Activated T-helper 1 cell treated with anti-CD3 and anti-CD28 coated beads, Interleukin-2, amount 50 U/mL, for 16 hours (primary cell): ENCODE measurements at places on chromosomes 7 and 10.

- no peak for DNase-seq
These were observed 335.6 kb upstream of the GLI3 start for GRCh38 chr7:42572561-42572960.

GRCh38 chr7:12130609-12131008, 80.5 kb upstream of the TMEM106B start:
- no peak for DNase-seq

GRCh38 chr7:103134836-103135554, 13.9 kb downstream of the NAPEPLD start:
- no peak for DNase-seq

GRCh38 chr10:28400176-28400575, 97.3 kb upstream of the MPP7 start:
- no peak for DNase-seq

DNA sequence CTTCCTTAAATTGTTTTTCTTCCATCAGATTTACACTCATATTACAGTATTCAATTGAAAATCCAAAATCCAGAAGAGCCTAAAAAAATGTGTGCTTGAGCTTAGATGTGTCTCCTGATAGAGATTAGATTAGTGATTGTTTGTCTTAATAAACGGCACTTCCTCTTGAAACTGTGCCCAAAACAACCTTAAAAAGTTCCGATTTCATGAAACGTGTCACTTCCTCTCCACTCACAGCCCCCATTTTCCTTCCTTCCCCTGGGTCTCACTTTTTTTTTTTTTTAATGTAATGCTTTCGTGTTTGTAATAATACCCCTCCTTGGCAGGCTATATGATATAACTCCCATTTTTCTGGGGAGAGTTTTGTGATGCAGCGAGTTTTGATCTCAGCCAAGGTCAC, 114.8 kb upstream of the ADO start:
- no peak for DNase-seq

DNA sequence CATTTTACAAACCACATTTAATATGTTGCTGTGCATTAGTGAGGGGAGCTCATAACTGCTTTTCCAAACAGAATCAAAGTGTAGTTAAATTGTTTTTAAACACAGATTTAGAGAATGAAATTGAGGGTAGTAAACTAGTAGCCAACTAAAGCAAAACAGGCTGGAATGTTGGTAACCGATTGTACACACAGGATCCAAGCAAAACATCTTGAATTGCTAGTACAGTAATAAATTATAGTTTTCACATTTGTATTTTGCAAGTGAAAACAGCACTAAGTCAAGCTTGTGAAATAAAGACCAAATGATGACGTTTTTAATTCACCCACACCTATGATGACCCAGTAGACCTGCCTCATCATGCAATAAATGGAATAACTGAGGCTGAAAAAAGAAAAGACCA, 198.3 kb downstream of the HDAC9 start:
- no peak for DNase-seq

DNA sequence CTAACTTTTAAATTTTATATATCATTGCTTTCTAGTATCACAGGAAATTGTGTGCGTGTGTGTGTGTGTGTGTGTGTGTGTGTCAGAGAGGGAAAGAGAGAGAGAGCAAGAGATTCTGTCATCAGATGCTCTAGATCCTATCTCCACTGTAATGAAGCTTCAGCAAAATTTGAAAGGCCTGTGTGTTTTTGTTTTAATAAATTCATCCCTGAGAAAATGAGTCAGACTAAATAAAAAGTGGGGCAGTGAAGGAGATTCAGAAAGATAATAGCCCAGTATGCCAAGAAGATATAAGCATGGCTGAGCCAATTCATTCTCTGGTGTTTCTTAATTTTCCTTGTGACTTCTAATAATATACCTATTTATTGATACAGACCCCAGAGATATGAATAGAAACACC, 184.2 kb upstream of the TMEM196 start:
- DNase-seq, result no peak

- DNase-seq, result no peak
These were observed 38.9 kb upstream of the XPNPEP1 start for GRCh38 chr10:109962247-109962646.

GRCh38 chr10:61662794-61663259, at the start of gene CABCOCO1:
CABCOCO1 (plus strand) TSS chr10:61662929; CDS start chr10:61662973, 44 bp downstream.
- no peak for DNase-seq

DNA sequence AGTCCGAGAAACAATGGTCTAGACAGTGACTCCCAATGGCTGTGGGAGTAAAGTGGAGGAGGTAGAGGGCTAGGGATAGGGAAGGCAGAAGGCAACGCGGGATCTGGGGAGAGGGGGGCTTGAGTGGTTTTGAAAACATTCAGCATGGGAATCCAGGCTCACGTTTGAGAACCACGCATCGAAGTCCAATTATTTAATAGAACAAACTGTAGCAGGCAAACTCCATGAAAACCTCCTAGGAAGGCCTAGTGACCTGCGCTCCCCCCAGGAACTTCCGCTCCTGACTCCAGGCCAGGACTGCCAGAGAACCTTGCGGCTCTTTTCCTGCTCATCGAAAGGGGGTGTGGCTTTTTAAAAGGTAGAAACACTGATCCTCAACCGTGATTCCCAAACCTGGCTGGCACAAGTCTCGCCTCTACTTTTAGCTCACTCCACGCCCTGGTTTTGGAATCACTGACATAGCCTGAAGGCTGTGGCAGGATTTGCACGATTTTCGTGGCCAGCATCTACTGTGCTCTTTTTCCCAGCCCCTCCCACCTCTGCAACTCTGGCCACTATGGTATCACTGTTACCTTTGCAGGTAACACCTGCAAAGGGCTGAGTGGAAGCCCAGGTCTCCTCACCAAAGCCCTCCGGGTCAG, 43.4 kb downstream of the MYOF start:
- DNase-seq, result no peak

GRCh38 chr10:132593389-132593788, 55.8 kb downstream of the INPP5A start:
- DNase-seq, result no peak

DNA sequence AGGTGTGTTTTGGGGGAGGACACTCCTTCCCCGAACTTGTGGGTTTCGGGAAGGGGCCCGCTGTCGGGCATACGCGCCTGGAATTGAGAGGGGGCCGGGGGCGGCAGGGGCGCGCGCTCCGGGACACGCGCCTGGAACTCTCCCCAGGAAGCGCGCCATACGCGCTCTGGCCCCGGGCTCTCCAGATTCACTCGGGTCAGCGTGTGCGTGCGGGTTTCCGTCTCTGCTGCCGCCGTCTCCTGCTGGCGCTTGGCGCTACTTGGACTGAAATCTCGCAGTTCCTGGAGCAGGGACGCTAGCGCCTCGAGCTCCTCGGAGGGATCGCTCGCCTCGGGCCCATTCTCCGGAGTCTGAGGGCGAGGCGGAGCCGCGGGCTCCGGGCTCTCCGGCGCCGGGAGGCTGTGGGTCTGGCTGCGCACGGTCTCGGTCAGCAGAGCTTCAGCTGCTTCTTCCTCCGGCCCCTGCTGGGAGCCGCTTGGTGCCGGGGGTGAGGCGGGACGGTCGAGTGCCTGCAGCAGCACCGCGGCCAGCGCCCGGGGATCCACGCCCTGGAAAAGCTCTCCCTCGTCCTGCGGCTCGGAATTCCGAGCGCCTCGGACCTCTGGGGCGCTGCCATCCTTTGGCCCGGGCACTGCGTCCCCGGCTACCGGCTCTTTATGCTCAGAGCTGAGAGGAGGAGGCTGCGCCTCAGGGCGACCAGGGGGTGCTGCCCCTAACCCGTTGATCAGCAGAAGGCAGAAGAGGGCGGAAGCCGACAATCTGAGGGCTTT, 1.1 kb downstream of the VGF start:
- DNase-seq, result no peak

- no peak for DNase-seq
These were observed 11.7 kb upstream of the KIAA1217 start for GRCh38 chr10:24197263-24197662.

DNA sequence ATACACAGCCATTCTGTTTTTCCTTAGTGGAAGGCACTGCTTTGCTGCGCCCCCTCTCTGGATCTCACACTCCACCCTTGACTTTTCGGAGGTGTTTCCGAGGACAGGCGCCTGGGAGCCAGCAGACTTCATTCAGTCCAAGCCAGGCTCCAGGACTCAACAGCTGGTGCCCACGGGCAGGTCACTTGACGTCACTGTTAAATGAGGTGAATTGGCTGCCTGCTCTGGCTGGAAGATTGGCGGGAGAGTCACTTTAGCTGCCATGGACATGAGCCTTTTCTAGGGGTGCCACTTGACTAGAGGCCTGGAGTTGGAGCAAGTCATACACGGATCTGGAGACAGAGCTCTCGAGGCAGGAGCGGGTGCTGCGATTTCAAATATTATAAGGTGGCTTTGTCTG, 3.2 kb downstream of the HTRA1 start:
- no peak for DNase-seq

- DNase-seq, result no peak
These were observed 95.9 kb upstream of the UNC5B start for GRCh38 chr10:71116426-71116825.

DNA sequence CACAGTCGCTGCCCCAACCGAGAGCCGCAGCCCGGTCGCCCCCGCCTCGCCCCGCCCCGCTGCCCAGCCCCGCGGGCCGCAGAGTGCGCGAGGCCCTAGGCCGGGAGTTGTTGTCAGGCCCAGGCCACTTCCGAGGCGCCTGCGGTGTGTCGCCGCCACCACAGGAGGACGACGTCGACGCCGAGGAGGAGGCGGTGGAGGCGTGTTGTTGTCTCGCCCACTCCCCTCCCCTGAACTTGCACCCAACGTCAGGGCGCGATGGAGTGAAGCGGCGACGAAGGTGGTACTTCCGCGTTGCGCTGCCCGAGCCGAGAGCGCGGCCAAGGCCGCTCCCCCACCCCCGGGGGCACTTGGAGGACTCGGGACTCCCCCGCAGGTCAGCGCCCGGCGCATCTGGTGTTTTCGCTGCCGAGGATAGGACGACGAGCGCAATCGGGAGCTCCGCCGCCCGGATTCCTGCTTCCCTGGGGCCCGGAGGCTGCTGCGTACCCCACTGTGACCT, at the start of gene CDK13:
Gene CDK13 (plus strand): TSS at position 286 of the 502 bp plus-strand sequence. CDS start 386 bp downstream, outside the sequence.
- DNase-seq, result peak; percentile 81

GRCh38 chr10:69957886-69958555, 94.6 kb upstream of the MACROH2A2 start:
- no peak for DNase-seq

DNA sequence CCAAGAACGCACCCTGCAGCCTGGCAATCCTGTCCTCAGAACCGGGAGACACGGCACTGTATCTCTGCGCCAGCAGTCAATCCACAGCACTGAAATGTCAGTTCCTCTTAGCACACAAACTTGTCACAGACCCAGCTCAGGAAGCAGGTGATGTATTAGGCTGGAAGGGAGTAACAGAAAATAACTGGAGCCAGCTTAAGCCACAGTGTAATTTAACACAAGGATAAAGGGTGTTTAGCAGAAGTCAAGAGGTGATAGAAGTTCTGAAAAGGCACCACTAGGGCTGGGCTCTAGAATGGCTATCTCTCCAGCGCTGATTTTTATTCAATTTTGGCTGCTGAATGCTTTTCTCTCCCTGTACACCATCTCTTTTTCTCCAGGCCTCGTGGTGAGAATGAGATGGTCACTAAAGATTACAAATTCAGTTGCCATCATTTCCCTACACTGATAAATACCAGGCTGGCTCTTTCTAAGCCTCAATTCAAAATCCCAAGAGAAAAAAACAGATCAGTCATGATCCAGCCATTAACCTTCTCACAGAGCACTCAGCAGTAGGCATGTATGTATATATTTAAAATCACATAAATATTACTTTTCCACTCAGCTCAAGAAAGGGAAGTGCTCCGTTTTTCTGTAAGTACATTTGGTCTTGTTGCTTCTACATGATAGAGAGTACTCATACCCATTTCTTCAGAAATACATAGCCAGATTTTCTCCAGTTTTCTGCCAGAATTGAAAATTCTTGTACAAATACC, 102.7 kb upstream of the PRSS1 start:
- no peak for DNase-seq

DNA sequence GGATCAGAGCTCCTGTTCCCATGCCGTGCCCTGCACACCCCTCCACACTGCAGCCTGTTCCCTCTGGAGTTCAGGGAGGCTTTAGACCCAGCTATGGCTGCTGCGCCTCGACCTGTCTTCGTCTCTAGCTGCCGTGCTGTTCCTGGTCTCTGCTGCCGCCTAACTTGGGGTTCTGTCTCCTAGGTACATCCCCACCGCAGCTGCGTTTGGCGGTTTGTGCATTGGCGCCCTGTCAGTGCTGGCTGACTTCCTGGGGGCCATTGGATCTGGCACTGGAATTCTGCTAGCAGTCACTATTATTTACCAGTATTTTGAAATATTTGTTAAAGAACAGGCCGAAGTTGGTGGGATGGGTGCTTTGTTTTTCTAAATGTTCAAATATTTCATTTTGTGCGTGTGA, 31.6 kb downstream of the NUDT5 start:
- no peak for DNase-seq

DNA sequence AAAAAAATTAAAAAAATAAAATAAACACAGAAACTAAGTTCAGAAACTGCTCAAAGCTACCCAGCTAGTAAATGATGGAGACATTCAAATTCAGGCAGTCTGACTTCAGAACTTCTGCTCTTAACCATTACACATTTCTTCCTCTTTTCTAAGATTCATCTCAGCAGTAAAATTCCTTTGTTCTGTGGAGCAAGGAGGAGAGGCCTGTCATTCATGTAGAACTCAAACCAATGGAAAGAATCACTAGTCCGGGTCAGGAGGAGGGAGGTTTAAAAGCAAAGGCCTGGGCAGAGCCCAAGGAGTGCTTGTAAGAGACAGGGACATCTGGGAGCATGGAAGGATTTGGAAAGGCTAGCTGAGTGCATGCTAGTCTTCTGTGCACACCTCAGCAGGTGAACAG, 37.9 kb upstream of the DNAJB12 start:
- DNase-seq, result no peak

- DNase-seq, result no peak
These were observed 1.5 kb downstream of the GNB2 start for GRCh38 chr7:100675105-100675451.

DNA sequence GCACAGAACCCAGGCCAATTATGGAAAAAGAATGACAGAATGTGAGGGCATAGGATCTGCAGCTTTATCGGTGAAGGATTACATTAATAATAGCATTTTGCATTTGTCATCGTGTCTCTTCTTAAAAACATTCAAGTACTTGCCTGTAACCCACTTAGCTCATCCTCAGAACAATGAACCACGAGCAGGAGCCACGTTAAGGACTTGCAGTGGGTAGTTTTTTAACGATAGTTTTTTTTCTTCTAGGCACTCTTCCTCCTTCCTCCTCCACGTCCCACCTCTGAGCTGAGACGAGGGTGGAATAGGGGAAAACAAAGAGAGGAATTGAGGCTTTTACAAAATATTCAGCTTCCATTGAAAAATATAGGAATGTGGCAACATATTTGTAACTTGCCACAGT, 27.1 kb downstream of the CDHR3 start:
- no peak for DNase-seq
